ENCODE measurements at places on chromosomes 1 and 21.

GRCh38 chr21:40640266-40640789, 206.6 kb downstream of the DSCAM start:
- DNase-seq = no peak

- DNase-seq = no peak
Measured at GRCh38 chr1:174052621-174053020, 30.5 kb upstream of the RC3H1 start.

- DNase-seq = no peak
Measured at GRCh38 chr1:59560807-59561450, 253.8 kb upstream of the HOOK1 start.

DNA sequence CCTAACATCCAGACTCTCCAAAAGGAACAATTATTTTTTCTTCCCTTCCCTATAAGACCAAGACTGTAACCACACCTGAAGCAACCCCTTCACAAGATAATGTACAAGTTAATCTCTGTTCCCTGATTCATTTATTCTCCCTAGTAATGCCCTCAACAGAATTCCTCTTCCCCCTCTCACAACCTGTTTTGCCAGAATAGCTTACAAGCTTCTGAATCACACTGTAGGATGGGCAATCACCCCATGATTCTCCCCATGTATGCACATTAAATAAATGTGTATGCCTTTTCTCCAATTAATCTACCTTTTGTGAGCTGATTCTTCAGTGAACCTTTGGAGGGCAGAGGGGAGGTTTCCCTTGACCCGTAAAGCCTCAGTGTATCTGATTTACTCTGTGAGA, 20.9 kb upstream of the RNF11 start:
- no peak for DNase-seq

DNA sequence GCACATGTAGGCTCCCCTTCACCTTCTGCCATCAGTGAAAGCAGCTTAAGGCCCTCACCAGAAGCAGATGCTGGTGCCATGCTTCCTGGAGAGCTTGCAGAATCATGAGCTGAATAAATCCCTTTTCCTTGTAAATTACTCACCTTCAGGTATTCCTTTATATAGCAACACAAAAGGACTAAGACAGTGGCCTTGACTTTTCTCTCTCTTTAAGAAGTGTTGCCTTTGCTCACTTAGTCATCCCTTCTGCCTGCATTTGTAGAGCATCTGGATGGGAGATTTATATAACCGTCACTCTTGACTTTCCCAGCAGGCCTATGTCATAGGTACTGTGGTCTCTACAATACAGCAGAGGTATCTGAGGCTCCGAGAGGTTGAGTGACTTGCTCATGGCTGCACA, 3.7 kb downstream of the PCSK9 start:
- DNase-seq = no peak

DNA sequence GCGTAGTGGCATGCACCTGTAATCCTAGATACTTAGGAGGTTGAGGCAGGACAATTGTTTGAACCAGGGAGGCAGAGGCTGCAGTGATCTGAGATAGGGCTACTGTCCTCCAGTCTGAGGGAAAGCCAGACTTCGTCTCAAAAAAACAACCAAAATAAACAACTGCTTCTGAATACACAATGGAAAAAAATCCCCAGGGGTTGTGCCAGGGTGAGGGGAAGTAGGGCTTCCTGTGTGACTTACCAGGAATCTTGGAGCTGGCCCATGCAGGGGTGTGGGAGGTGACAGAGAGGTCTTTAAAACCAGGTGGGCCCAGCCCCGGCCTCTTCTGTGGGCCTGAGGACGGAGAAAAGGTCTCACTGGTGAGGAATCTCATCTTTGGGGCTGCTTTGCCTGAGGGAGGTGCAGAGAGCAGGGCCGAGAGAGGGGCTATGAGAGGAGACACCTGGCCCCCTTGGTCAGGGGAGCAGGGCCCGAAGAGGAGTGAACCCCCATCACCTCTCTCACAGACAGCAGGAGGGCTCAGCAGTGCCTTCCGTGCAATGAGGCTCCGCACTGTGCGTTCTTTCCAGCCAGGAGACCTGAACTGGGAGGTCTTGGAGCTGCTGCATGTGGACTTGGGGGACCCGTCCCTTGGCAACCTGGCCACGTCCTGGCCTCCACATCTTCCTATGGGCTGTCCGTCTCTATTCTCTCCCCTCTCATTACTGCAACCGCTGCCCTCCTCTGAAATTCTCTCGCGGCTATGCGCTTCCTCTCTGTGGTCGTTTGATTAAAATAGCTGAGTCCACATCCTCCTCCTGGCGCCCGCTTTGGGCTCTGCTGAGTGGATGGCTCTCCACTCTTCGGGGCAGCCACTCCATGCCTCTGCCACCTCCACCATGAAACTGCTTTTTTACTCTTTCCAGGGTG, 10.7 kb downstream of the PLA2G5 start:
- DNase-seq = no peak

GRCh38 chr1:211705467-211706091, 30.2 kb upstream of the NEK2 start:
- DNase-seq = no peak

- DNase-seq = peak; percentile 32
Measured at GRCh38 chr1:35640380-35641232, 720 bp downstream of the PSMB2 start.

GRCh38 chr1:109091078-109091838, 694 bp downstream of the TMEM167B start:
- peak; percentile 65 for DNase-seq

- DNase-seq = no peak
Measured at GRCh38 chr1:34511802-34512201, 243.0 kb upstream of the GJB5 start.

GRCh38 chr21:41965045-41965444, 11.2 kb upstream of the C2CD2 start:
- no peak for DNase-seq

DNA sequence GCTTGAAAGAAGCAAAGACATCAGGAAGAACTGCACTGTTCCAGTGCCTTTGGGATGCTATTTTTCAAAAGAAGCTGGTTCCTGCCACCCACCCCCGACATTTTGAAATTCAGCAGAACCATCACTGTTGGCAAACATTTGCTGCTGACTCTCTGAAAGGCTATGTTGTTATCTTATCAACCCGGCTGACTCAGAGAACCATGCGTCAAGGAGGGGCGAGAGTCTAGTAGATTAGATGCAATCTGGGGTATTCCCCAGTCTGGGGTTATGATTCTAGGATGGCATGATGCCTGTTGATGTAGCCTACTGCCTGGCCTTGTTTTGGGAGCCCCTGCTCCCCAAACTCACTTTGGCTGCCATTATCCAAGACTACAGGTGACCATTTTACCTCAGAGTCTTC, 267.8 kb upstream of the RUNX1 start:
- no peak for DNase-seq

DNA sequence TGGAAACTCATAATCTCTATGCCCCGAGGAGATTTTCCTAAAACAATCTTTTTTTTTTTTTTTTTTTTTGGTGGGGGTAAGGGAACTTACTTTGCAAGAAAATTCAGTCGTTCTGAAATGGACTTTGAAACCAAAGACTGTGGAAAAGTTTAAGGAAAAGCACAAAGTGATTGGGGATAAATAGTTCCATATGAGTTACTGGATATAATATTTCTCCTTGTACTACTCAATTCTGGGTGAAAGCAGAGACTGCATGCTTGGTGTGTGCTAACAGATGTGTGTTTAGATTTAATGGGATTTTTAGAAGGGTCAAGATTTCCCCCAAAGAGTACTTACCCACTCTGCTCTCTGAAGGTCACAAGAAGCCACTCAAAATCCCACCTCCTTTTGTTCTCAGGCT, 204.9 kb upstream of the USP24 start:
- DNase-seq = no peak

- DNase-seq = no peak
Measured at GRCh38 chr1:199857108-199857507, 170.4 kb upstream of the NR5A2 start.

- no peak for DNase-seq
Measured at GRCh38 chr1:15915991-15916390, 59.9 kb downstream of the ZBTB17 start.

DNA sequence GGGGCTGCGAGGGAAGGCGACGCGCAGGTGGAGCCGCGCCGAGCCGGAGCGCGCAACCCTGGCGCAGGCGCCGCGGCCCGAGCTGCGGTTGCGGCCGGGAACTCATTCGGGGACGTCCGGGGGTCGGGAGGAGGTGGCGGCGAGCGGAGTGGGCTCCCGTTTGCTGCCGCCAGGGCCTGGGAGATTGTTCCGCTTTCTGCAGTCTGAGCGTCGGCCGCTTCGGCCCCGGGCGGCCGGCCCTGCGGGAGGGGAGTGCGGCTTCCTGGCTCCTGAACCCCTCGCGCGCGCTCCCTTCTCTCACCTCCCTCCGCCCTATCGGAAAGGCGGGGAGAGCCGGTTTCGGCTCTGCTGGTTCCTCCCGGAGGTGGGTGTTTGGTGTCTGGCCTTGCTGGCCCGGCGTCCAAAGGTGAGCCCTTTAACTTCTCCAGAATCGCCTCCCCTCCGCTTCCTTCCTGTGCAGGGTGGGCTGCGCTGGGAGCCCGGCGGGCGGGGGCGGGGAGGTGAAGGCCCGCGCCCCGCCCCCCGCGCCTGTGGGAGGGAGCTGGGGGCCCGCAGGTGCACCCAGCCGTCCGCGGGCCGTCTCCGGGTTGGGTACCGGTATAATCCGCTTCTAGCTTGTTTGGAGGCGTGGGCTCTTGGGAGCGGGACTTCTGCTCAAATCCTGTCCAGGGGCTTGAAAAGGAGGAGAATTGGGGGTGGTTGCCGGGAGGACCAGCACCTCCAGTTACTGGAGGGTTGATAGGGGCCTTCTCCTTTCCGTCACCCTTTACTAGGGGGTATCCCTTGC, 683 bp downstream of the LRRC8D start:
- peak; percentile 71 for DNase-seq

- DNase-seq = no peak
Measured at GRCh38 chr1:195894411-195894810, 713.8 kb downstream of the KCNT2 start.

- no peak for DNase-seq
Measured at GRCh38 chr1:7006996-7007871, 222.0 kb downstream of the CAMTA1 start.

DNA sequence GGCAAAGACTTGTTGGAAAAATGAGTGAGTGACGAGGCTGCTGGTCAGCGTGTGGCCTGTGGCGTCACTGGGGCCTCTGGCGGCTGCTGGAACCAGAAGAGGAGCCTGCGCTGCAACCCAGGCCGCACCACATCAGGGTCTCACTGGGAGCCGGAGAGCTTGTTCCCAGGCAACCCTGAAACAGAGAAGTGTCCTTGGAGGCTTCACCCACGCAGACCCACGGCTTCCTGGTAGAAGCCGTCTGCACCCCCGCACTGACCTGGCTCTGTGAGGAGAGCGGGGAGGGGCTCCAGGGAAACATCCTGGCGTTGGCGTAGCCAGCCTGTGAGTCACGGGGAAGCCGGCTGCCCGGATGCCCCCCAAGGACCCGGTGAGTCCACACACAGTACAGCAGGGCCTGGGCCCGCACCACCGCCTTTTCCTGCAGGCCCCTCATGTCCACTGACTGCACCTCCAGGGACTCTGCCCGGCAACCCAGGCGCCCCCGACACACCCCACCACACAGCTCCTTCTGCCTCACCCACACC, 57.4 kb downstream of the COL6A1 start:
- no peak for DNase-seq

- DNase-seq = no peak
Measured at GRCh38 chr1:98034505-98034904, 113.7 kb upstream of the DPYD start.

GRCh38 chr1:30892671-30893073, 15.9 kb downstream of the SDC3 start:
- DNase-seq = no peak

DNA sequence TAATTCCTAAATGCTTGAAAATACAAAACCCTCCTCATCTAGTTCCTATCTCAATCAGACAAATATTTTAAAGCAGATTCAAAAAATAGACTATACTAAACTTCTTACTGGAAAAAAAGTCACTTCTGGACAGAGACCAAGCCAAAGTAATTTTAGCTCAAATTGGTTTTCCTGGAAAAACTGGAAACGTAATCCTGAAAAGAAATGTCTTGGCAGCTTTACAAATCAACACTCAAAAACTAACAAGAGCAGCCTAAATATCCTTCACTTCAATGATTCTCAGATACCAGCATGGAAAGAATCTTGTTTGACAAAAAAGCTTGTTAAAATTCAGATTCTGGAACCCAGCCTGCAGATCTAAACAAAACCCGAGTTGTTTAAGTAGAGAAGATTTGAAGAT, 9.1 kb upstream of the GPR88 start:
- DNase-seq = no peak
